ENCODE measurements at places on chromosomes 7 and 10. TPM values are rescaled to one million over a fixed set of nuclear protein-coding genes. Genes with fewer than 3 reads are reported as not detected.

ITIH2 gene
- not detected for total RNA-seq

PLXDC2 gene
- total RNA-seq, result 0.32 TPM

HOXA1 gene
- total RNA-seq, result 0.49 TPM

ANKMY2 gene
- total RNA-seq, result 11.2 TPM

OGA gene
- 112 TPM for total RNA-seq
